ENCODE measurements at places on chromosomes 11 and 22.

DNA sequence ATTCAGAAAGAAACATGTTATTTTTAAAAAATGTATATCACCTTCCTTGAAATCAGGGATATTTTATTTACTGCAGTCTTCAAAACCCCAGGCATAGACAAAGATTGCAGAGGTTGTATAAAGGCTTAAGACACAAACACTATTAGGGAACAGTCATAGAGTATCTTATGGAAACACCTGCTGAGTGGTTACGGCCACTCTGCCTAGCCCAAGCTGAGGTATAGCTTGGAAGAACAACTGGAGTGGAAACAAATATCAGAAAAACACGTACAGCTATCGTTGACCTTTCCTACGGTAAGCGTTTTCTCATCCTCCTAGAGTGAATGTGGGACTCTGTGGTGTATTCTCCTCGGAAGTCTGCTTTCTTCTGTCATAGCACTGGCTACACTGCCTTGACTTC lies 30.4 kb upstream of the LYVE1 start:
- no peak for DNase-seq

- no peak for DNase-seq
Observed at GRCh38 chr11:64843686-64844329, 645 bp downstream of the CDC42BPG start.

DNA sequence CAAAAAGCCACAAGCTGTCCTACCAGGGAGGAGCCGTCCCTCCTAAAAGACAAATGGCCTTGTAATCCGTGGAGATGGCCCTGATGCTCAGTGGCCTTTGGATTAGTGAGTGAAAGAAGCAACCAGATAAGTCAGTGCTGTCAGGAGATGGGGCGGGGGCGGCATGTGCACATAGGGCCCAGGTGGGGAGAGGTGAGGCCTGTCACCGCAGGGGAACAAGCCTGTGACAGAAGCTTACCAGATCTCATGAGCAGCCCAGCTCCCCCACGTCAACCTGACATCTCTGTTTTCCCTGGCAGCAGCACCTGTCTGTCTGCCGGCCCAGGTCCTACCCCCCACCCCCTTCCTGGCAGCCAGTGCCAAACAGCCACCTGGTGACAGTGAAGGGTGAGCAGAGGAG lies 162.6 kb downstream of the BUD13 start:
- no peak for DNase-seq

GRCh38 chr22:48954781-48955311 lies 872.8 kb downstream of the BRD1 start:
- DNase-seq: no peak

GRCh38 chr11:118342503-118343161 lies at the start of gene CD3D:
CD3D (minus strand) TSS chr11:118342705; CDS start chr11:118342607, 98 bp downstream.
- DNase-seq: no peak

DNA sequence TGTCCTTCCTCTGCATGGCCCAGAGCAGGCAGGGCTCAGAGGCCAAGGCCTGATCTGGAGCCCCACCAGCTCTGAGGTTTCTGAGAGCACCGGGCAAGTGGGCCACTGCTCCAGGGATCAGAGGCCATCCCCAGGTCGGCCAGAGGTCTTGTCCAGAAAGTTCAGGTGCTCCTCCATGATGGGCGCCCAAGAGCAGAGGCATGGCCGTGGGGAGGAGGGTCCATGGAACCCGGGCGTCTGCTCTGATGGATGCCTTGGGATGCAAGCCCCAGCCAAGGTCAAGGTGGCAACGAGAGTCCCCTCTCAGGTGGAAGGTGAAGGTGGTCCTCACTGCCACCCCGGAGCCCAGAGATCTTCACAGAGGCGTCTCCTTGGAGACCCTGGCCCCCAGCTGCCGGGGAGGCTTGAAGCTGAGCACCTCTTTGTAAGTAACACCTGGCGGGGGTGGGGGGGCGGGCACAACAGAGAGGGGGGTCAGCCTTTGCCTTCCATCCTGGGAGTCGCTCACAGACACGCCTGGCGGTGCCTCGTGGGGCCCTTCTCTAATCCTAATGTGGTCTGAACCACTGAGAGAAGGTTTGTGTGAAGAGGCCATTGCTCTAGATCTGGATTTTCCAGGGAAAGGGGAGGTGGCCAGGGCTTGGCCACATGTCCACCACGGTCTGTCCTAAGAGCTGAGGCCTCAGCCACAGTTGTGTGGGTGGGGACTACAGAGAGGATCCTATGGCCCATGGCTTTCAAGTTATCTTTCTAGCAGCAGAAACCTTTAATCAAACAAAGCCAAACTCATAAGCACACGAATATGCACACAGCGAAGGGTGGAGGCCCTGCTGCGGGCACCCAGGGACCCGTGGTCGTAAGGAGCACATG lies 2.2 kb upstream of the HDAC10 start:
- DNase-seq: no peak

- peak; percentile 65 for DNase-seq
Observed at GRCh38 chr11:128802358-128802981, 64.6 kb downstream of the KCNJ1 start.

GRCh38 chr11:85182441-85183387 lies 444.4 kb downstream of the DLG2 start:
- DNase-seq: no peak

DNA sequence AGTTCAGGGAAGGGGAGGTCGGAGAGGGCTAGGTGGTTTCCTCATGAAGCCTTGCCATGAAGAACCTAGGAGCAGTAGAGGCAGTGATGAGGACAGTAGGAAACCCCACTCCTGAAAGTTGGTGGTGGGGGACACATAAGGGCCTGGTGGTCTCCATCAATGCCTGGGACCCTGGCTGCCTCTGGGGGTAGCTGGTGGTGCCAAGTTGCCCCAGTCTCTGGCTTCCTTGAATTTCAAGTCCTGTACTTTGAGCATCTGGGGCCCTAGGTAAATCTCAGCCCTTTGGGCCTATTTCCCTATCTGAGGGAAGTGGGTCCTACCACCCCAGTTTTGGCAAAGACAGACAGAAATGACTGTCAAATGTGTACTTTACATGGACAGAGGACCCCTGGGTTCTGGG lies 28.1 kb downstream of the AMPD3 start:
- no peak for DNase-seq

DNA sequence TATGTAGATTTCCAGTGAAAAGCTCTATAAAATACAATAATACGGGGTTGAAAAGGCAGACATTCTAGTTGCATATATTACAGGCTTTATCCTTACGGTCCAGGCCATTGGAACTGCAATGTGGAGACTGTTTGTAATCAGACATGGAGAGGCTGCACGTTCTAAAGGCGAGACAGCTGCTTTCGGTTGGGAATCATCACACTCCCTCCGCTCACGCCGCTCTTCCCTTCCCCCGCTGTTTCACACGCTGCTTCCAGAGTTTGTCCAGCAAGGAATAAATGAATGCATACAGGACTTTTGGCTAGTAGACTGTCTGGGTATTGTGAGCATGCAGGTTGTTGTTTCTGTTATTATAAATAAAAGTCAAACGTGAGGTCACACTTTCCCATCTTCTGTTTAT lies 13.5 kb upstream of the EFCAB6 start:
- DNase-seq: no peak

DNA sequence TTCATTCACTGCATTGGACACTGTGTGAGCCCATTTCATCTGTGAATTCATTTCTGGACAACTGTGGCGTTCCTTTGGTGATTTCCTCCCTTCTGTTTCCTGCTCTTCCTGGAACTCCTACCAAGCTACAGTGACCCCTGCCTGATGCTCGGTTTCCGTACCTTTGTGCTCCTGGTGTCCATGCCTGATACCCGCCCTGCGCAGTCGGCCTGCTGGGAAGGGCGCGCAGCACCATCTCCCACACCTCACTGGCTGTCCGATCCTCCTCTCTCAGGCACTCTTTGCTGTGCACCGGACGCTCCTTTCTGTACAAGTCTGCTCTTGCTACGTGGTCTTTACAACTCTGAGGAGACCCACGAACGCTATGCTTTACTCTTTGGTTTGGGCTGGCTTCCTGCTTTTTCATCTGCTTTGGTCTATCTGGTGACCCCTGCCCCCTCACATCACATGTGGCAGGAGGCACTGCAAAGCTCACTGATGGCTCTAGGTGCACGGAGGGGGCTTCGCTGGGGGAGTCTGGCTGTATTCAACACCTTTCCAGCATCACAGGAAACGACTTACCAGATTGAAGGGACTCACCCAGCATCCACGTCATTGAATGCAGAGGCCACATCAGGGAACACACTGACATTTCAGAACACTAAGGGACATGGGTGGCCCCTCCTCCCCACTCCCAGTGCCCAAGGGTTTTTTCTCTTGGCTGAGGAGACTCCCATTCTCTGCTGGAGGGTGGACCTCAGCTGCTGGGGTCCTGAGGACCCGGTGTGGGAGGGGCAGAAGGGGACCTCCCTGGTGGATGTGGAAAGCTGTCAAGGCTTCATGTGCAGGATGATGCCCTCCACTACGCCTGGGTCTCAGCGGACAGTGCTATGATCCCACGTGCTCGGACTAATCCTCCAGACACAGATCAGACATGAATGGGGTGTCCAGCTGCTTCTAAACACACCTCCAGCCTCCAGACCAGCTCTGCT lies 27.0 kb upstream of the MOB2 start:
- DNase-seq: no peak

GRCh38 chr11:112219476-112220232 lies 6.6 kb upstream of the PTS start:
- DNase-seq: peak; percentile 61

DNA sequence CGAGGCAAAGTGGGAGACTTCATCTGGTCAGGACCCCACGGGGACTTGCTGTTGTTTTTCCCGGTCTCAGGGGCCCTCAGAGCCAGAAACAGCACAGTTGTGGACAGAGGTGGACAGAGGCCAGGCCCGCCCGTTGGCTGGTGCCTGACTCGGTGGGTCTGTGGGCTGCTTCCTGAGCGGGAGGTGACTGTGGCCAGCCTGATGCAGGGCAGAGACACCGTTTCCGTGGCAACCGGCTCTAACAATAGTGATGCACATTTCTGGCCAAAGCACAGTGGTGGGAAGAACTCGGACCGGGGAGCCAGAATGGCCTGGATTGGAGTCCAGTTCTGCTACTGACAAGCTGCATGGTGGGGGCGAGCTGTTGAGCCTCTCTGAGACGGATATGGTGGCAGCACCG lies 58.7 kb upstream of the ATXN10 start:
- no peak for DNase-seq

- DNase-seq: no peak
Observed at GRCh38 chr11:35624781-35625180, 6.5 kb downstream of the FJX1 start.

DNA sequence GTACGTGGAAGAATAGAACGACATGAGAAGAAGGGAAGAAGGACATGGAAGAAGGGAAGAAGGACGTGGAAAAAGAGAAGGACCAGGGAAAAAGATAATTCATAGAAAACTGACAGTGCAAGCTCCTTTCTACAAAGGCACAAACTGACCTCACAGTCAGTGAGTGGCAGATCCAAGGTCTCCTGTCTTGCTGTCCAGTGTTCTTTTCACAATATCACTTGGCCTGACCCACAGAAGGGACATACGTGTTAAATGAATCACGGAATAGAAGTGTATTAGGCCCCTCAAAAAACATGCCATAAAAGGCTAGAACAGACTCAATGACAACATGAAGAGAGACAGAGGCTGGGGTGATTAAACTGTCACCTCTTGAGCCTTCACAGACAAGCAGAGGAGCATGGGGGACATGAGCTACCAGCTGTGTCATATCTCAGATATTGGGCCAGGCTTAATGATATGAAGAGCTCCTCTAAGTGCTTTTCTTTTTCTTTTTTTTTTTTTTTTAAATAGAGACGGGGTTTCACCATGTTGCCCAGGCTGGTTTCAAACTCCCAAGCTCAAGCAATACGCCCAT lies 4.6 kb downstream of the ASCC2 start:
- DNase-seq: no peak

- no peak for DNase-seq
Observed at GRCh38 chr11:77095551-77096490, 6.8 kb upstream of the OMP start.
